ENCODE measurements at places on chromosomes 1 and 21.
A peak's percentile ranks its signal among the peaks of the same experiment; 100 is the strongest.

GRCh38 chr1:42340093-42340492, 5.1 kb upstream of the FOXJ3 start:
- DNase-seq, result peak; percentile 72

DNA sequence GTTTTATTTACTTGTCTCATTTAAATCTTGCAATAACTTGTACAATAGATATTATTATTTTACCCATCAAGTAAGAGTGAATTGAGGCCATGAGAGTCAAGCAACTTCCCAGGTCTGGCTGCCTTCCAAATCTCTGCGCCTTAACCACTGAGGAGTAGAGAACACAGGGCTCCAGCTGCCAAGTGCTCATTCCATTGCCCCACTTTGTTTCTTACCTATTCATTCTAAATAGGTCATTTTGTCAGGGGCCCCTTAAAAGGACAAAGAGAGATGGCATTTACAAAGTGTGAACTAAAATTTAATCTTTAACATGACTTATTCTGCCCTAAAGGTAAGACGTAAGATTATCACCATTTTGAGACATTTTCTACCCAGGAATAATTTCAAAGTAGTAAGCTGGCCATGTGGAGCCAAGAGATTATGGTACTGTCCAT, 3.5 kb downstream of the PPP1R15B start:
- DNase-seq, result peak; percentile 81

DNA sequence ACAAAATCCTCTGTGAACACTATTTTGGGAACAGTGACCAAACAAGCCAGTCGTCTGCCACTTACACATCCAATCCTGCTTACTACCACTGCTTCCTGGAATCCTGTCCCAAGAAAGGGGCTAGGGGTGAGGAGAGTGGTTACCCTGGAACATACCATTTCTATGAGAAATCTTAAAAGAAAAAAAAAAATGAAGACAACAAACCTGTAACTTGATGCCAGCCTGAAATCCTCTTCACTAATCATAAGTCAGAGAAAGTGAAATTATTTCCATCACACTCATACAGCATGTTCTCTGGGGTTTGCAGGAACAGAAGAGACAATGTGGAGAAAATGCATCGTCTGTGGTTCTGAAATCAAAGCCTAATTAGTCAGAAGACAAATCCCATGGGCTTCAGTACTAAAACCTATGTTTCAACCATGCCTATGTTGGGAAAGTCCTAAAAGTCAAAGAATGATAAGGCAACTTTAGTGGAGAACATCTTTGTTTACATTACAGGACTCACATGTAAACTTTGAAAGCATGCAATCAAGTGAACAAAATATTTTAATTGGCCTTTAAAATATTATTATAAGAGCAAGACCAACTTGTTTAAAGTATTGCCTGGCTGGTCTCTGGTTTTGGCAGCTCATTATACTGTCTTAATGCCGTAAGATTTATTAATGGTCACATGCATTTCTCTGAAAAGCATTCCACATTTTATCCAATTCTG, 220.7 kb downstream of the LTN1 start:
- DNase-seq, result no peak

GRCh38 chr1:208631092-208631491, 386.9 kb upstream of the PLXNA2 start:
- DNase-seq, result peak; percentile 23

GRCh38 chr1:6824665-6825368, 39.6 kb downstream of the CAMTA1 start:
- DNase-seq, result no peak

GRCh38 chr1:8082945-8083344, 56.8 kb upstream of the ERRFI1 start:
- DNase-seq, result no peak

DNA sequence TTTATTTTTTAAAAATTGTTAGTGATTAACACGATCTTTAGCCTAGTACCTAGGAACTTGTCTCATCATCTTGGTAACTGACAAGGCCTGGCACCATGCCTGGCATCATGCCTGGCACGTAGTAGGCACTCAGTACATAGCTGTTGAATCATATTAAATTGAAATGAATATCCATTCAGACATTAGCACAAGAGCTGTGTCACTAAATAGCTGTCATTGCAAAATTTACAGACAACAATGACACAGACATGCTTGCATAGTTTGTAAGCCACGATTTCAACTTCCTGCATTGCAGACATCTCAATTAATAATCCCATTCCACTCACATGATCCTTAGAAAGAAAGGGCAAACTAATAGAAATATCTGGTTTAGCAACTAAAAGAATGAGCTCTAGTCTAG, 15.4 kb upstream of the PHACTR4 start:
- DNase-seq, result no peak

- no peak for DNase-seq
Observed at GRCh38 chr1:168361252-168361651, 80.6 kb downstream of the TBX19 start.

DNA sequence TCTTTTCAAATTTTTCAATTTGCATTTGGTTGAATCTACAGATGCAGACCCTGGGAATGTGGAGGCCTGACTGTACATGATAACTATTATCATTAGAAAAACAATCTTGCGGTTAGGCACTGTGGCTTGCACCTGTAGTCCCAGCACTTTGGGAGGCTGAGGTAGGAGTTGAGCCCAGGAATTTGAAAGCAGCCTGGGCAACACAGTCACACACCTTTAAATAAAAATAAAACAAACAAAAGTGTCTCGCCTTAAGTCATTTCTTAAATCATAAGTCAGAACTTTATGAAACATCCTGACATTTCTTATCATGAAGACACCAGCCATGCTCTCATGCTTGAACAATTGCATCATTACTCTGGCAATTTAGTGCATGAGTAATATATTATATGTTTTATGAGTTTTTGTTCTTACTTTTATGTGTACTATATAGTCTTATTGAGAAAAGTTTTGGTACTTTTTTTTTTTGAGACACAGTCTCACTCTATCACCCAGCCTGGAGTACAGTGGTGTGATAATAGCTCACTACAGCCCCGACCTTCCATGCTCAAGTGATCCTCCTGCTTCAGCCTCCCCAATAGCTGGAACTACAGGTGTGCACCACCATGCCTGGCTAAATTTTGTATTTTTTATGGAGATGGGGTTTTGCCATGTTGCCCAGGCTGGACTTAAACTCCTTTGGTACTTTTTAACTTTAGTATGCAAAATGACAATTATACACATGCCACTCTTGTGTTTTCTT, 7.8 kb downstream of the TBX19 start:
- DNase-seq, result no peak

DNA sequence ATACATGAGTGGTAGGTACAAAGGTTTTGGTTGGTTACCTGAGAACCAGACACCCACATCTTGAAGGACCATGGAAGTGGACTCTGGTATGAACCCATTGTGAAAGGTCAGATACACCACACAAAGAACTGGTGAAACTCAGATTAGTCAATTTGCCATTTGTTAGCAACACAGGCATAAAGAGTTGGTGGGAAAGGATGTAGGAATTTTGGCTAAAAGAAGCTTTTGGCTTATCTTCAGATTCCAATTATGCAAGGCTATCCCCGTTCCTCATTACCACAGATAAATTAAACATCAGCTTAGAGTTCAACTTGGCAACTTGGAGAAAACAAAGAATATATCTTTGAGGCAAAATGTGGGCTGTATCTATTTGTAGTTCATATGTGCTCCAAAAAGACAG, 87.0 kb upstream of the IRF2BP2 start:
- DNase-seq, result peak; percentile 57

GRCh38 chr1:231828182-231828920, 201.8 kb downstream of the DISC1 start:
- peak; percentile 13 for DNase-seq

- DNase-seq, result no peak
Observed at GRCh38 chr1:37629726-37630425, 4.8 kb downstream of the RSPO1 start.

DNA sequence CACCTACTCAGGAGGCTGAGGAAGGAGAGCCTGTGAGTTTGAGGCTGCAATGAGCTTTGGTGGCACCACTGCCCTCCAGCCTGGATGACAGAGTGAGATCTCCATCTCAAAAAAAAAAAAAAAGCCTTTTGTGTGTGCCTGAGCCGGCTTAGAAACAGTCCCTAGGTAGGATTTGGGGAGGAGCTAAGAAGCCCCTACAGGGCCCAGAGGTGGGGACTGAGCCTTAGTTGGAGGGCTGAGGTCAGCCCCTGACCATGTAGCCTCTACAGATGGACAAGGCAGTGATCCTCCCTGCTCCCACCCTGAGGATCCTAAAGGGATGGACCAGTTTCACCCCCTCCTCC, 2.5 kb downstream of the ADAMTSL4 start:
- no peak for DNase-seq

GRCh38 chr1:6918186-6918924, 133.1 kb downstream of the CAMTA1 start:
- peak; percentile 45 for DNase-seq

DNA sequence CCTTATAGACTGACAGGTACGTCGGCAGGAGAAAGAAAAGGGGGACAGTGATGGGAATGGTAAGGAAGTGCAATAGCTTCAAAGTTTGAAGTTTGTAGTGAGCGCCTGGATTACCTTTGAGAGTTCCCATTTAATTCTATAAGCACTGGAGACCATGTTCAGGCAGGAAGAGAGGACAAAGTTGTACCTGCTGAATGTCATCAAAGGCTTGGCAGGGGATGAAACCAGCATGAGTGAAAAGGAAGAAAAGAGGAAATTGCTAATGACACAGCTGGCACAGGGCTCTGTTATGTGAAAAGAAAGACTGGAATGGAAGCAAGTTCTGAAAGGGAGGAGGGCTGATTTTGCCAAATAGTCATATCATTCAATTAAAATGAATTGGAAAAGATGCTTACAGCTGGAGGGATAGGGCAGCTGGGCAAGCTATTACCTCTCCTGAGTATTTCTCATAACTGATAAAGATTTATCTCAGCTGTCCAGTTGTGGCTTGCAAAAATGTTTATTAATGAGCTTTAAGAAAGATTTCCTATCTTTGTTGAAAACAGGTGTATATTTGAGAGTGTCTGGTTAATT, 109.2 kb downstream of the HMCN1 start:
- peak; percentile 28 for DNase-seq

GRCh38 chr1:46244656-46245371, 2.7 kb upstream of the RAD54L start:
- peak; percentile 21 for DNase-seq

DNA sequence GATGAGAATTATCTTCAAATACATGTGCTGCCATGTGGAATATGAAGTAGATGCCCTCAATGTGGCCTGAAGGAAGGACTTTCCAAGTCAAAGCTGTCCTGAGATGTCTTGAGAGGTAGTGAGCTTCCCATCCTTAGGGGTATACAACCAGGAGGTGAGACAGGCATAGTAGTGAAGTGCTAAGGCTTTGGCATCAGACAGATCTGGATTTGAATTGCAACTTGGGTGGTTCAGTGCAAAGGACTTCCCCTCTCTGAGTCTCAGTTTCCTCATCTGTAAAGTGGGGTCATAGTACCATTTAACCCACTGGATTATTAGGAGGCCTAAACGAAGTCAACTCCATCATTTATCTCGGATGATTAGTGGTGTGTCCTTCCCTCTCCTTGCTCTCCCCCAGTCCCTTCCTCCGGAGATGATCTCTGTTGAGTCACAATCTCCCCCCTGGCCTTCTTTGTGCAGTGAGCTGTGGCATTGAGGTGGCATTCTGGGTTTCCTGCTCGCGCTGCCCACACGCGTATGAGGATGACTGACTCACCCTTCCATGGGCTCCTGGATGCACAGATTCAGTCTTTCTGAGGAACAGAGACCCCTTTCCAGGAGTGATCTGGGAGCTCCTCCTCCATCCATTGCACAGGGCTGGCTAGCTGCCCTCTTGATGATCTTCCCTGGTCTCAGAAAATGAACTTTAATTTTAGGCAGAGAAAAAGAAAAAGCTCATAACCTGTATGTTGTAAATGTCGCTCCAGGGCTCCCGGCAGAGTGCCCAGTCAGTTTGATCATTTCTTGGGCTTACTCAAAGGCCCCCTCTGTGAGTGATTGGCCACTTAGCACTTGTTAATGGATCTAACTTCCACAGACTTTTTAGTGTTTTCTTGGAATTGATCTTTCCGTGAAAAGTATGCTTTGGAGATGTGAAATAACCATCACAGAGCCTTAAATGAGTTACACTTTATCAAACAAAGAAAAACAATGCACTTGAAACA, 354.6 kb downstream of the PTPRU start:
- no peak for DNase-seq

DNA sequence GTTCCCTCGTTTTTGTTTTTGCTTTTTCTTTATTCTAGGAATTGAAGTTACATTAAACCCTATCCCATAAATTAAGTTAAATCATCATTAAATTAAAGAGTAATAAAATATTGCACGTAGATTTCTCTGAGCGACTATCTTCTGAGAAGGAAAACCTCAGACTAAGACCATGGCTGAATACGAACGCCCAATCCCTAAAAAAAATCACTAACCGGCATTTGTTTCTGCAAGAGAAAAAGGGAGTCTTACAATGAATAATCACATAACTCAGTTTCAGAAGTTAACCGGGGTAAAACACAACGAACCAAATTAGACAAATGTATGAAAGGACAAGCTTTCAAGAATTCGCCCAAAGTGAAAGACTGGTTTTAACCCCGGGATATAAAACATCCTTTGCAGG, 1.3 kb downstream of the PIK3R3 start:
- DNase-seq, result peak; percentile 45

DNA sequence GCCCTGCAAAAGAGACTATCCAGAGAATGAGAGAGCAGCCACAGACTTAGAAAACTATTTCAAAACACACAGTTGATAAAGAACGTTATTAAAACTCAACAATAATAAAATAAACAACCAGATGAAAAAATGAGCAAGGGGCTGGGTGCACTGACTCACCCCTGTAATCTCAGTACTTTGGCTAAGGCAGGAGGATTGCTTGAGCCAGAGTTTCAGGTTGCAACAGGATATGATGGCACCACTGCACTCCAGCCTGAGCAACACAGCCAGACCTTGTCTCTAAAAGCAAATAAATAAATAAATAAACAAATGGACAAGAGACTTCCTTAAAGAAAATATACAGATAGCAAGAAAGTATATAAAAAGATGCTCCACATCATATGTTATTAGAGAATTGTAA, 144.6 kb downstream of the LRRIQ3 start:
- DNase-seq, result no peak

- peak; percentile 56 for DNase-seq
Observed at GRCh38 chr1:1550591-1551432, 10.4 kb upstream of the TMEM240 start.

GRCh38 chr1:58249737-58250586, 296.6 kb downstream of the OMA1 start:
- peak; percentile 21 for DNase-seq

DNA sequence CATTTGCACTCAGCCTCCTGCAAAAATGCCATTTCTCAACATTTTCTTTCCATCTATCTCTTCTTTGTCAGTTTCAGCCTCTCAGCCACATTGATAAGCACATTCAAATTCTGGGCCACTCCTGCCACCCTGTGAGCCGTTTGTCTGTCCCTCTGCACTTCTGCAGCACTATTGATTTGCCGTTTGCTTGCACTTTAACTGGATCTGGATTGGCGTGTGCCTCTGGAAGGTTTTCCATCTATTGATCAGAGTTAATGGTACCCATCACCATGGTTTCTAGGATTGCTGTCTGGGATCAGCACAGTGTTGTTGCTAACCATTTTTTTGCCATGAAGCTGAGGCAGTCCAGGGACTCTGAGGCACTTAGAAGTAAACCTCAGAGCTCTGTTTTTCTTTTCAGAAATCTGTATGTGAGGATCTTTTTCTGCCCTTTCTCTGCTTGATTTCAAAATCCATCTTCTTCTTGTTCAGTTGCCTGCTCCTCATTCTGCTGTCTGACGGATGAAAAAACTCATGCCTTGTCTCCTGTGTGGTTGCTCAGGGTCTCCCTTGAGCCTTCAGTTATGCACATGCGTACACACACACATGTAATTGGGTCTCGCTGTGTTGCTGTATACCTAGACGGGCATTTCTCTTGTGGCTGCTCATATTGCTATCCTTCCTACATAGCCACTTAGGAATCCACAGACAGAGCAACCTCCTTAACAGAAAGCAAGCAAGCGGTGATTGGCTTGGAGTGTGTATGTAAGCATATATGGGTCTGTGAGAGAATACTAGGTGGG, 67.9 kb downstream of the NOS1AP start:
- no peak for DNase-seq
